ENCODE measurements at places on chromosomes 3 and 15. TPM values are rescaled to one million over a fixed set of nuclear protein-coding genes. Genes with fewer than 3 reads are reported as not detected.
A peak's percentile ranks its signal among the peaks of the same experiment; 100 is the strongest.

- DNase-seq: no peak
Measured at GRCh38 chr15:41852736-41853590, 14.3 kb downstream of the PLA2G4B start.

DNA sequence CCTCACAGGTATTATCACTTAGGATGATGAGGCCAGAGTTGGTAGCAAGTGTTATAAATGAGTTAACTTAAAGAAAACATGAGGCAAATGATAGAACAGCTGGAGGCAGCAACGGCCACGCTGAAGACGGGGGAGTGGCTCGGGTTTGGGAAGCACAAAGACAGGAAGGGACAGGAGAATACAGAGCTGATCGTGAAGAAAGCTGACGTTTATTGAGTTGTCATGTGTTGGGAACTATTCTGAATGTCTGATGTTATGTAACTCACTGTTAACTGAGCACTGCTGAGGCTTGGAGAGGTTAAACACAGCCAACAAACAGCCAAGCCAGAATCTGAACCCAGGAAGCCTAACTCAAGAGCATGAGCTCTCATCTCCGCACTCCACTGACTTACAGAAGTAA is 42.3 kb downstream of the FGD5 start:
- DNase-seq: no peak

- DNase-seq: no peak
Measured at GRCh38 chr3:71862371-71863140, 77.6 kb upstream of the PROK2 start.

- DNase-seq: peak; percentile 58
Measured at GRCh38 chr3:197752107-197752506, 2.4 kb downstream of the FYTTD1 start.

DNA sequence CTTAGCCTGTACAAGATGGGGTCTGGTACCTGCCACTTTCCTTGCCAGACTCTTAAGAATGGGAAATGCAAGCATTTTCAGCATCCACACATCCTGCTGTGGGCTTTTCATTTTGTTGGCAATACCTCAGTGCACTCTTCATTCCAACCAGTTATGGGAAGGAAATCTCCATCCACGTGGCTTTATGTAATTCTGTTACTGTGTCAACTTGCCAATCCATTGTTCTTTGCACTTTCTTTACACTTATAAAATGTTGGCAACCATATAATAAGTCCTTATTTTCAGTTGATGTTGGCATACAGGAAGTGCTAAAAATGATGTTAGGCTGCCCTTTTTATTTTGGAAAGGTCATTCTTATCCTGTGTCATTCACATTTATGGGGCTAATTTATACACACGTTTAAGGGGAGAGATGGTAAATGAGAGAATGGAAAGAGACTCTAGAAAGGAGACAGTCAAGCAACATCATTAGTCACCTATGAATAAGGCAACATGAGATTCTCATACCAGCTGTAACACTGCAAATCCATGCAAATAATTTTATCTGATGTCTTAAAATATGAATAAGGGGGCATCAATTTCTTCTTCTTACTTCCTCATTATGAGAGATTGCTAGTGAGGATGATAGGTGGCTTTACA is 238.7 kb downstream of the CHST2 start:
- no peak for DNase-seq

ARNT2 gene
- 34.3 TPM for polyA plus RNA-seq

DNA sequence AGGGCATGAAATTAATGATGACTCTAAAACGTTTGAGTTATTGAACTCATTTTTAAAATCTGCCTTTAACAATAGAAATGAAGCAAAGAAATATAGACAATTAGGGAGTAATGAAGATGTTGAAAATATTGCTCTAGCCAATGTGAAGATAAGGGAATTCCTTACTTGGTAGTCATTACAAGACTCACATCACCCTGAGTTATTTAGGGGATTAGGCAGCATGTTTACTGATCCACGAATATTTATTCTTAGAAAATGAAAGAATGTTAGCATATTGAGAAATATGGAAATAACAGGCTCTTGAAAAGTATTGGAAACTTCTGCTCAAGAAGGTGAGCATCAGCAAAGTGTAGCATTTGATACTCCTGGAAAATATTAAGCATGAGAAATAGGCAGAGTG is 398.1 kb upstream of the ARPP21 start:
- DNase-seq: no peak

KLF15 gene
- 8.5 TPM for polyA plus RNA-seq
